ENCODE measurements at places on chromosomes 4 and X.

DNA sequence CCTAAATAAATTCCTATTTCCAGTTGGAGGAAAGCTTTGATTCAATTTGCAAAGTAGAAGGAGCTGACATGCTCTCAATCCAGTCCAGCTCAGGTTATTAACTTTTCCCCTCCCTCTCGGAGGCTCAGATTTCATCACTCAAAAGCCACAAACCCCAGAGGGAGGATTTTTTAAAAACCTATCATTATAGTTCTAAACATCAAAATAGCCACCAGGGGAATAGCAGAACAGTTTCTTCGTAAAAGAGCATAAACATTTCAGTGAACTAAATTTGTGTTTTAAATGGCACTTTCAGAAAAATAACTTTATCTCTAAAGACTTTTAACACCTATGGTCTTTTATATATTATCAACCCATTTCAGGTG lies 8.8 kb downstream of the GPRIN3 start:
- no peak for DNase-seq

GRCh38 chr4:139603576-139604410 lies 47.8 kb upstream of the SETD7 start:
- no peak for DNase-seq

- DNase-seq: no peak
These were observed 154.6 kb downstream of the ATOH1 start for GRCh38 chr4:93983140-93983539.

- DNase-seq: no peak
These were observed 160.1 kb upstream of the GYPA start for GRCh38 chr4:144300616-144301015.

- no peak for DNase-seq
These were observed 25.6 kb downstream of the NR0B1 start for GRCh38 chrX:30283456-30284200.

DNA sequence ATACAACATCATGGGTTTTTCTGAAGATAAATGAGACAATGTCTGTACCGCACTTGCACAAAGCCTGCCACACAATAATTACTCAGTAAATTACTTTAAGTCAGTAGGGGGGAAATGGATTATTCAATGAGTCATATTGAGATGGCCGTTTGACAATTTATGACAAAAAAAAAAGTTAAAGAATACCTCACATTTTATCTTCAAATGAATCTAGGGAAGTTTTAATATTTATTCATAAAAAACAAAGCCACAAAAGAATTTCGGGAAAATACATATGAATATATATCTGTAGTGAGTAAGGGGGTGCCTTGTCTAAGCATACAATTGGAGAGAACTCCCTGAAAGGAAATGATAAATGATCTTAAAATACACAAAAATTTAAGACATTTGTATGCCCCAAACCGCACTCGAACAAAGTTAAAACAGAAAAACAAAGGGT lies 197.0 kb upstream of the SLC7A11 start:
- no peak for DNase-seq

GRCh38 chrX:13646154-13646549 lies 6.8 kb upstream of the TCEANC start:
- no peak for DNase-seq

DNA sequence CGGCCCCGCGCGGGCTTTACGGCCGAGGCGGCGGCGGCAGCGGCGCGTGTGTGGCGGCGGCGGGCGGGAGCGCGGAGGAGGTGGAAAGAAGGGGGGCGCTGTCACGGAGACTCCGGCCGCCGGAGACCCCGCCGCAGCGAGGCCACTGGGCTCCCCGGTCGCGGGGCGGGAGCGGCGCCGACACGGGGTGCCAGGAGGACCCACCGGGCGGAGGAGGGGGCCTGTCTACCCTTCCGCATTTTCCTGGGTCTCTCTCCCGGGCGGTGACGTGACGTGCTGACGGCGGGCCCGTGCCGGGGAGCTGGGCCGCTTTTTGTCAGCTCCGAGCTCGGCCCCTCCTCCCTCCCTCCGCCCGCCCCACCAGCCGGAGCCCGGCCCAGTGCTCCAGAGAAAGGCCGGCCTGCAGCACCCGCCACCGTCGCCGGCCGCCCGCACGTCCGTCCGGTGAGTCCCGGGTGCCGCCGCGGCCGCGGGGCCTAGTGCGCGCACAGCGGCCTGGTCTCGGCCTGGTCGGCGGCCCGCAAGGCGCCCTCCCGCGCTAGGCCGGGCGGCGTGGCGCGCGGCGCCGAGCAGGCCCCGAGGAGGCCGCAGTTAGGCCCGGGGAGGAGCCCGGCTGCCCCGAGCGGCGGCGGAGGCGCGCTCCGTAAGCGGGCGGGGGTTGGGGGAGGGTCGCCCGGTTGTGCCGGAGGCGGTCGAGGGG lies at the start of gene ZFX:
TSS of gene ZFX (plus strand) at position 379 of the 700 bp plus-strand sequence. CDS start 23,014 bp downstream, outside the sequence.
- peak; percentile 65 for DNase-seq

DNA sequence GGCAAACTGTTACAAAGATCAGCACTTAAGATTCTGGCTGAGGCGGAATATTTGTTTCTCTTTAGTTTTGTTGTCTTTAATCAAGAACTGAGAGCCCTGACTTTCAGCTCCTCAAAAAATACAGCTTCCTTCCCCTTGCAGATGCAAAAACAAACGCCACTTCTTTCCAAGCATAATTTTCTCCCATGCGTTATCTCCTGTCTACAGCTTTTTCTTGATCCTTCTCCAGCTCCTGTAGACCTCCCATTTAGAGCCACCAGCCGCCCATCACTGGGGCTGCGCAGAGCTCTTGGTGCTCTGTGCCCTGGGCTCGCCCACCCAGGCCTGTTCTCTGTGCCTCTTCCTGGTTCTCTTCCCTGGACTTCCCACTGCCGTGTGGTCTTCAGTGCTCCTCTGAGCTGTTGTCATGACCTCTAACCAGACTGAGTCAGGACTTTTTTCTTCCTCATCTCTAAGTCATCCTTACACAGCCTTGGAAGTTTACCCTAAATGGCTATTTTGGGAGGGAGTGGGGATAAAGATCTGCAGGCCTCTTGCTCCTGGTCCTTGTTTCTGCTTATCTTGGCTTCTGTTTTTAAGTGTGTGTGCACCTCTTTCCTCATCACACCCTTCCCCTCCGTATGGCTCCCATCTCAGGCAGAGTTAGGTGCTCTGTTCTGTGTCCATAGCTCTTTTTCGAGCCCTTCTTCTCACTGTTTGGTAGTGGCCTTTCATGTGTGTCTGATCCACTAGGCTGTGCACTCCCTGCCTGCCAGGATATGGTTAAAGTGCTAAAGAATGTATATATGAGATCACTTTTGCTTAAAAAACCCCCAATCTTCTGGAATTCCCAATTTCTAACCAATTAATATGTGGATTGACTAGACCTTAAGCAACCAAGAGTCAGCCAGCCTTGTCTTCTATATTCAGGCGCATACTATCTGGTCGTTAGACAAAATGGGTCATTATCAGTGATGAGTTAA lies 122.5 kb downstream of the PTTG2 start:
- DNase-seq: no peak

GRCh38 chrX:132463411-132463810 lies 25.4 kb downstream of the MBNL3 start:
- DNase-seq: no peak
